ENCODE measurements at places on chromosomes 11 and 22.

GRCh38 chr11:69001243-69002081 is 11.6 kb downstream of the MRGPRF start:
- DNase-seq: no peak

DNA sequence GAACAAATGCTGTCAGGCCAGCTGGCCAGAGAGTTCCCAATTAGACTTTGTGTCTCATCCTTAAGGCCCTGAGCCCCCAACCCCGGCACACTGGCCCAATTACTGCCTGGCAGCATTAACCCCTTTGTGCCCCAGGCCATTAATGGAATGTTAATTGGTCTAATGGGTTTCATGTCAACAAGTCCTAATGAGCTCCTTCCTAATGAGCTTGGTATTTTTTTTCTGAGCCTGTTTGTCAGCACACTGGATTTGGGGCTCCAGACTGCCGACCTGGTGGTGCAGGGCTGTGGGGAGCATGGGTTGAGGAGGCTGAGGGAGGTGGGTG is 148.8 kb downstream of the FEZ1 start:
- no peak for DNase-seq

DNA sequence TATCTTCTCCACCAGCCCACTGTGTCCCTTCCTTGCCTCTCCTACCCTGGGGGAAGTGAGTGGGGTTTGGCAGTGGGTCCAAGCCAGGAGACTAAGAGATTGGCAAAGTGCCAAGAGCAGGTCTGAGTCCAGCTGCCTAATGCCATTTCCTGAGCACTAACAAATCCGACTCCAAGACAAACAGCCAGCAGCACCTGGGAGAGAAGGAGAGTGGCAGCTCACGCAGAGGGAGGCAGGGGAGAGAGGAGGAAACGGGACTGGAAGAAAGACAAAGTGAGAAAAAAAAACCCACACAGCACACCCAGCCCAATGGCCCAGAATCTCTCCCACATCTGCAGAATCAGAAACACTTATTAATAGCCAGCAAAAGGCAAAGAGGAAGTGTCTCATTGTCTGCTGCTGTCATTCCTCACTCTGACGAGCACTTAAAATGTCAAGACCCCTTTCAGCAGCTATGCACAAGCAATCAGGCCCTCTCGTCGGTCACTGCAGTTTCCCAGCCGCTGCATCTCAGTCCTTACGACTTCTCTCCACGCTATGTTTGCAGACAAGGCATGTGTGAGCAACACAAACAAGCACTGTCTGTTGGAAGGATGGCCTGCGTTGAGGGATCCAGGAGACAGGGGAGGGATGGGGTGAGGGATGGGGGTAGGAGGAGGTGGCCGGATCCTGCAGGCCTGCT is 558.4 kb upstream of the CADM1 start:
- no peak for DNase-seq

- peak; percentile 36 for DNase-seq
These were observed 54.6 kb downstream of the SPECC1L start for GRCh38 chr22:24325105-24325757.

GRCh38 chr11:33214187-33214586 is 43.0 kb upstream of the HIPK3 start:
- no peak for DNase-seq

DNA sequence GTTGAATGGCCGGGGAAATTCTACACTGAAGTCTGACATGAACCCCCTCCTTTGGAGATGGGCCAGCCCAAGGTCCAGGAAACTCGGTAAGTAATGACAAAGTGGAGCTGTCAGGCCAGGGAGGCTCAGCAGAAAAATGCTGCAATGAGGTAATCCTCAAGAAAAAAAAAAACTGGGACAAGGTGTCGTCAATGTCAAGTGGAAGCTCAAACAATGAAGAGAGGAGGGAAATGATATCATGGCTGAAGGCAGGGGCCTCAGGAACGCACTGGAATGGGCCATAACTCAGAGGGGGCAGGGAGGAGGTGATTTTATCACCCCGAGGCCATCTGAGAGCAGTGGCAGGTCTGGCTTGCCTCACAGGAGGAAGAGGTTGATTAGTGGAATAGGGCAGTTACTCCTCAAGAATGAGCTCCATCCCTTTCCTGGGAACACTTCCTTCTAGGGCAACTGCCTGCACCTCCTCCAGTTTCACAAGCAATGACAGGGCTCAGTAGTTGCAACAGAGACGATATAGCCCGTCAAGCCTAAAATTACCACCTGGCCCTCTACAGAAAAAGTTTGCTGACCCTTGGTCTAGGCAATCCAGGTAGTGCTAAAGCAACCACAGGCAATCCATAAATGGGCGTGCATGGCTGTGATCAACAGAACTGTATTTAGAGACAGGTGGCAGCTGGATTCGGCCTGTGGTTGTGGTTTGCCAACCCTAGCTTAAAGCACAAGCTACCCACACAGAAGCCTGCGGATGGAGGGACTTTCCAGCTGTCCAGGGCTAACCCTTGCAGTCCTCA is 65.2 kb downstream of the FBXO7 start:
- no peak for DNase-seq

- no peak for DNase-seq
These were observed 560 bp downstream of the PHOX2A start for GRCh38 chr11:72243173-72244059.

- DNase-seq: no peak
These were observed 93.2 kb downstream of the PDE2A start for GRCh38 chr11:72581067-72581466.

DNA sequence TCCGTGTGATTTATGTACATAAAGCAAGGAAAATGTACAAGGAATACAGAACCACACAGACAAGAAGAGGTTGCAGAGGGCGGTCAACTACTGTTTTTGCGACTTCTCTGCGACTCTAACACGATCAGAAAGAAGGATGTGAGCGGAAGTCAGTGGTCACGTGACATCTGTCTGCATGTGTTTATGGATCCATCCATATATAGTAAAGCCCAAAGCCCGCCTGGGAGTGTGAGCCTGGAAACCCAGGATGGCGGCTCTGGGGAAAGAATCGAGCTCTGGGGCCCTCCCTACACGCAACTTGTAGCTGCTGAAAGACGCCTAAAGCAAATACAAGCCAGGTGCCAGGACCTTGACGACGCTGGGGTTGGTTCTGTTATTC is 8.8 kb downstream of the OSBPL5 start:
- DNase-seq: no peak

DNA sequence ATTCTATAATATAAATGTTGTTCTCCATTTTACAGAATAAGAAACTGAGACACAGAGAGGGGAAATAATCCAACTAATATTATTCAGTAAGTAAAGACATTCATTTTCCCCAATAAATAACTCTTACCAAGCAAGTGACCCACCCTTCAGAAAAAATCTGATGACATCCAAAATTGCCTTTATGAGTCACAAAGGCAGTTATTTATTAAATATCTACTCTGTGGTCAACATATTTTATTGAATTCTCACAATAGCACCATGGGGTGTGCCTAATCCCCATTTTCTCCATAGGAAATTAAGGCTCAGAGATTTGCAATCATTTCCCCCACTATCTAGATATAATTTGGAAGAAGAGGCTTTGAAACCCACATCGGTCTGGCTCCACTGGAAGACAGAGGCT is 161.5 kb upstream of the ISX start:
- no peak for DNase-seq

GRCh38 chr11:22900764-22901486 is 40.7 kb upstream of the CCDC179 start:
- no peak for DNase-seq

DNA sequence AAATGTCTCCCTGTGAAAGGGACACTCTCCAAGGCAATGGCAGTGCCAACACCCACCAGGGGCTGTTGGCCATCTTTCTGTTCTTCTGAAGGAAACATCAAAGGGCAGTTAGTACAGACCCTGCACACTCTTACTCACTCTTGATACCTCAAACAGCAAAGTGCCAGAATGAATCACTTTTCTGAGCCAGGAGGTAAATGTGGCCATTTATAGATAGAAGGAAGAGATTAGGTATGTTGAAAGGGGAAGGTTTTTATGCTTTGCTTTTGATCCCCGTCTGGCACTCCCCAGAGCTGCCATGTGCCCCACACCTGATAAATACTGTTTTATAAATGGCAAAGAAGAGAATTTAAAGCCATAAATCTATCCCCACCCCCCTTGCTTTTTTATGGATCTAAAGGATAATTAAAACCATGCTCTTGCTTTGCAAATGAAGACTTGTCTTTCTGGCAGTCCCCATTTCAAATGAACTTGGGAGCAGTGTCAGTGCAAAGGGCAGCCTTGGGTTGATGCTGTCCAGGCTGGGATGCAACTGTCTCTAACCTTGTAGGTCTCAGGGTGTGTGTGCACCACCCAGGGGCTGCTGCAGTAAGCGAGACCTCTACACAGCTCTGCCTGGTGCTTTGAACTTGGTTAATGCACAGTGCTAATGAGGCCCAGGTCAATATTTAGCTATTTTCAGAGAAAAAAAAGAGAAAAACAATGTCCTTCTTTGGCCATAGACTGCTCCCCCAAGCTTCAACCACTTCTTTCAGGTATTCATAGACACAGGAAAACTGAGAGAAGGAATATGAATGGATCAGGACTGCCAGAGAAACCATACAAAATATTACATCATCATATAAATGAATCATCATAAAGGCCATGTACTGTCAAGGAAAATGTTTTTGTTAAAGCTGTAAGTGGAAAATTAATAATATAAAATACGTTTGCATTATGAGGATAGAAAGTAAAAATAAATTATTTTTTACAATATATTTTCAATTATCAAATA is 207.5 kb downstream of the ETS1 start:
- peak; percentile 63 for DNase-seq

DNA sequence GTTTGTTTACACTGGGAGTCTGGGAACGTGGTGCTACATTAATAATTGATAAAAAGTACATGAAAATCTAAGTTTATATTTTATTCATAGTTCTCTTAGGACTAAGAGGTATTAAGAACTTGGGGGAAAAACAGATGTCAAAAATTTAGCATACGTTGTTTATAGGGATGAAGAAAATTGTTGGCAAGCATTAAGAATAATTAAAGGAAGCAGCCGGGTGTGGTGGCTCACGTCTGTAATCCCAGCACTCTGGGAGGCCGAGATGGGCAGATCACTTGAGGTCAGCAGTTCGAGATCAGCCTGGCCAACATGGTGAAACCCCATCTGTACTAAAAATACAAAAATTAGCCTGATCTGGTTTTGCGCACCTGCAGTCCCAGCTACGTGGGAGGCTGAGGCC is 60.7 kb upstream of the ADORA2A start:
- no peak for DNase-seq

GRCh38 chr11:112809429-112809828 is 151.8 kb upstream of the NCAM1 start:
- no peak for DNase-seq

DNA sequence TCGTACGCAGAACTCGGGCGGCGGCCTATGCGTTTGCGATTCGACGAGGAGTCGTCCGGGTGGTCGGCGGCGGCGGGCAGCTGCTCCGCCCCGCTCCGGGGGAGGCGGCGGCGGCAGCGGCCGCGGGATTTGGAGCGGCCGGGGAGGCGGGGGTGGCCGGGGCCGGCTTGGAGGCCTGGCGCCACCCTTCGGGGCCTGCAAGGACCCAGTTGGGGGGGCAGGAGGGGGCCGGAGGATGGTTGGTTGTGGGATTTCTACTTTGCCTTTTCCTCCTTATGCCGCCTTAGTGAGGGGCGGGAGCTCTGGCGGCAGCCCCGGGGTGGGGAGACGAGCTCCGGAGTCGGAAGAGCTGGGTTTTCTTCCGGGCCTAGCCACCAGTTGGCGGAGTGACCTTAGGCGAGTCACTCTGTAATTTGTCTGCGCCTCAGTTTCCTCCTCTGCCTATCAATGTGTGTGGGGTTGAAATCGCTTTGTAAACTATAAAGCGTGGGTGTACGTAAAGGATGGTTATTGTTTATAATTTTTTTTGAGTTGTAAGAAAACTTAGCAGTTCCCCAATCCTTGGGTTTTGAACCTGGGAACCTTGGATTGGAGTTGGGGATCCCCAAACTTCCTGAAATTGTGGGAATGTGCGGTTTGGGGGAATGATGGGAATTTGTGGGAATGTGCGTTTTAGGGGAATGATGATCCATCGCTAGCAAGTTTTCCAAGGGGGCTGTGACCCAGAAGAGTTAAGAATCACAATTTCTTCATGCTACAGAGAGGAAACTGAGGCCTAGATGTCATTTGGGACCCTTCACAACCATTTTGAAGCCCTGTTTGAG is 679 bp downstream of the TUG1 start:
- DNase-seq: peak; percentile 32

DNA sequence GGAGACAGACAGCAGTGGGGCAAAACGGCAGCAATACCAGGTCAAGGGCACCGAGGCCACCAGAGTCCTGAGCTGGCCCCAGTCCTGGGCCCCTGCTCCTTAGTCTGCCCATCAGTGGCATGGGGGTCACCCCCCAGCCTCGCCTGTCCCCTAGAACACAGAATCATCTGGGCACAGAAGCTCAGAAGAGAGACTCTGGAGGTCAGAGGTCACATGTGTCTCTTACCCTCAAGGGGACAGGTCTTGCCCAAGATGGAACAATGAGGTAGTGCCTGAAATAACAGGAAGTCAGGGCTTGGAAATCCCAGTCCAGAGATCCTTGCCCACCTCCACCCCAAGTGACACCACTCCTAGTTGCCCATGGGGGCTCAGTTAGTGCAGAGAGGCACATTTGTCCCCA is 20.6 kb downstream of the PDE2A start:
- DNase-seq: no peak

GRCh38 chr11:75795276-75796090 is 19.5 kb upstream of the UVRAG start:
- DNase-seq: no peak

- DNase-seq: no peak
These were observed 32.7 kb downstream of the ZNF143 start for GRCh38 chr11:9493492-9493891.

DNA sequence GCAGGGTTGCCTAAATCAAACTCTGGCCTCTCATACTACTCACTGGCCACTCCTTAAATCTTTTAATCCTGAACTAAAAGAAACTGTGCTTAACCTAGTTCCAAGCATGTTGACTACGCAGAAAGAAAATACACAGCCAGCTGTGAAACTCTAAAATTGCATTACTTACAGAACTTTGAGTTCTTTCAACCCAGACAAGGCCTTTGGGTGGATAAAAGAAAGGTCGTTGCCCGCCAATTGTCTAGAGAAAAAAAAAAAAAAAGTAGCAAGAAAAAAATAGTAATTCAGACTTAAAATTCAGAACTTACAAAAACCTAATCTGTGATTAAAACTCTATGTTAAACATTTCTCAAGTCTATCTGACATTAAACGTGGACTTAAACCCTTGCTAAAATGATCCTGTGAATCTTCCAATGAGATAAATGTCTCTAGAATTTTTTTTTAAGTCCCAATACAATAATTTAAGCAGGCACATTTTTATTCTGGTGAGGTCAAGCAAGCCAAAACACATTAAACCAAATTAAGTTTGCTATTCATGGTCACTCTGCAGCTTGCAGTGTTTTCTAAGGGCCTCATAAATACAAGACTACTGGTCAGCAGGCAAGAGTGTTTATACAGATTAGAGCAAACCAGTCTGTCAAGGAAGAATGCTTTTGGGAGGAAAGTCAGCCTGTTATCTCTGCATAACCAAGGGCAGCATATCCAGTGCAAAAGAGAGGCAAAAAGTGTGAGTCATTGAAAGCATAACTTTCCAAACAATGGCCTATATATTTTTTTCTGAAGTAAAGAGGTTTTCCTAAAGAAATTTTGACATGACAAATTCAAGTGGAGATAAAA is 29.5 kb upstream of the CCDC34 start:
- DNase-seq: peak; percentile 65

GRCh38 chr11:10350334-10350733 is 45.5 kb downstream of the ADM start:
- DNase-seq: peak; percentile 74
